ENCODE measurements at places on chromosomes 4 and X.

GRCh38 chr4:68287704-68288392 is 42.4 kb upstream of the TMPRSS11B start:
- DNase-seq: no peak

- no peak for DNase-seq
Measured at GRCh38 chr4:17029964-17030363, 131.5 kb upstream of the LDB2 start.

DNA sequence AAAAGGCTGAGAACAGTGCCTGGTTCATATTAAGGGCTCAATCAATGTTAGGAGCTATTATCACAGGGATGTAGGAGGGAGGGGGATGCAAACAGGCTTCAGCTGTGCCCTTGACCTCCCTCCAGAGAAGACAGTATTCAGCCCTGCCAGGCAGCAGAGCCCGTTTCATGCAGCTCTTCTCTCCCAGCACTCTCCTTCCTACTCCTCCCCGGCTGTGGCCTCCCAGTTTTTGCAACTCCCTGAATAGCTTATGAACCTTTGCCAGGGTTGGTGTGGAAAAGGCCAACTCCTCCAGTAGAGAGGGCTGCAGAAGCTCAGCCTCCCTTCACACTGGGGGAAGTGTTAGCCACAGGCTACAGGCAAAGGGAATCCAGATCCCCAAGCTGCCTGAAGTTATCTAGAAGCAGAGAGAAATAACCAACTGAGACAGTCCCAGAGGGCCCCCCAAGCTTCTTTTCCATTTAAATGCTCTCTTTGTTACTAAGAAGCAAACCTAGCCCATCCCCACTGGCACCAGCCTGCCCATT is 31.7 kb upstream of the APLN start:
- no peak for DNase-seq

DNA sequence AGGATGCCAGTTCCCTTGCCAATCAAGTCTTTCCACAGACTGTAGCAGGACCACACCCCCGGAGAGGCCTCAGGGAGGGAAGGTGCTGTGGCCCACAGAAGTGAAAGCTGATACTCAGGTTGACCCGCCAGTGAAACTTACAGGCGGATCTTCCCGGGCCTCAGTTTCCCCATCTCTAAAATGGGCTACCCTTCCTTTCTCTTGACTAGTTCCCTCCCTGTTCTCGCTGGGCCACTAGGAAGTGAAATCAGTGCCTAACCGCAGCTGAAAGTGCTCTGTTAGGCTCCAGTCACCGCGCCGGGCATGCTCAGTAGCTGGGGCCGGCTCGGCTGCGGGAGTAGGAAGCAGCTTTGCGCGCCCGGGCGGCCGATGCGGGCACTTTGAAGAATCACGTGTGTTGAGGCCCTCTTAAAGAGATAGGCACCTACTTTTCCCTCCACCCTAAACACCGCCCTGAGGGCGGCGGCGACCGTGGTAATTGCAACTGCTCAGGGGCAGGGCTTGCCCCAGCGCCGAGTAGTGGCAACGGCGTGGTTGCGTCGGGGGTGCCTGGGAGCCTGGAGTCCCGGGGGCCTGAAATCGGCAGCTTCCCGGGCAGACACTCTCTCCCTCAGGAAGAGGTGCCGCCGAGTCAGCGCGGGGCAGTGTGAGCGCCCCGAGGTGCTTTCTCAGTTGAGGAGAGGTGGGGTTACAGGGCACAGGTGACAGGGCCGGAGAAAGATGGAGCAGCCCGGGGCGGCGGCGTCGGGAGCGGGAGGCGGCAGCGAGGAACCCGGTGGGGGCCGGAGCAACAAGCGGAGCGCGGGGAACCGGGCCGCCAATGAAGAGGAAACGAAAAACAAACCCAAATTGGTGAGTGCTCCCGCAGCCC is at the start of gene DIAPH2:
TSS of gene DIAPH2 (plus strand) at position 504 of the 871 bp plus-strand sequence.
- peak; percentile 60 for DNase-seq

DNA sequence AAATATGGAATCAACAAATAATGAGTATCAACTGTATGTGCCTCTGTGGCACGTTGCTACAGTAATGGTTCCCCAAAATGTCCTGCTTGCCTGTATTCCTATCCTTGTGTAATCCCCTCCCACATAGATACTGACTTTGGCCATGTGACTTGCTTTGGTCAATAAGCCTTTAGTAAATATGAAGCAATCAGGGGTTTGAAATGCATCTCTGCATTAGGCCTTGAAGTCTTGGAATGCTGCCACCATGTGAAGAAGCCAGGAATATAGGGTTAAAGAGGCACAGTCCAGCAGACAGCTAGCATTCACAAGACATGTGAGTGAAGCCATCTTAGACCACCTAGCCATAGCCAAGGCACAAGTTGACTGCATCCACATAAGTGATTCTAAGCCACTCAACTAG is 190.9 kb downstream of the GABRB1 start:
- DNase-seq: no peak

GRCh38 chr4:40214038-40214437 is 17.2 kb downstream of the RHOH start:
- no peak for DNase-seq

DNA sequence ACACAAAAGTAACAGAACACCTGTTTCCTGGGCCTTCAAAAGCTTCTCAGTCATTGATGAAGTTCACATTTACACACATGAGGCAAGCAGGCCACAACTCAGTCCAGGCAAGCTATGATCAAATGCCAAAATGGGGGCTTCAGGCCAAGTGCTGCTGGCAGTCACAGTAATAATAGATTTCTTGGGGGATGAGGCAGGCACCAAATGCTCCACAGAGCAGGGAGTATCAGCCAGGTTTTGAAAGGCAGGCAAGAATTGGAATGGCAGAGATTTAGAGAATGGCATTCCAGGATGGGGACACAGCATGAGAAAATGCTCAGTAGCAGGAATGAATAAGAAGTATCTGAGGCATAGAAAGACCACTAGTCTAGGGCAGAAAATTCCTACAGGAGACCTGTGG is 52.8 kb downstream of the GRIA3 start:
- no peak for DNase-seq

GRCh38 chr4:175459571-175459970 is 352.5 kb downstream of the GPM6A start:
- DNase-seq: no peak

GRCh38 chr4:176794151-176794550 is 1.4 kb upstream of the VEGFC start:
- no peak for DNase-seq

GRCh38 chr4:156237231-156237630 is 283.6 kb upstream of the CTSO start:
- DNase-seq: no peak

DNA sequence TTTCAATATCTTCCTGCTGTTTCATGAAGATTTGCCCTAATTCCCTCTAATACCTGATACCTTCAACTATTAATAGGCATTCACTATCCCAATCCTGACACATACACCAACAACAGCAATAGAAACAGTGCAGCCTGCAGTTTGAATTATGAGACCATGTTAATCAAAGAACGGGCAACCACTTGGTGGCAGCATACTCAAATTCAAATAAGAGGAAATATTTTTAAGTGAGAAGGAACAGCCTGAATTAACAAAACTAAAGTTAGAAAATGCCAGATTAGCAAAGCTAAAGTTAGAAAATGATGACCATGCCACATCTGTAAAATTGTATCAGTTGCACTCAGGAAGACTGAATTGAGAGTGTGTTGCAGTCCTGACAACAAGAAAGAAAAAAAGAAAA is 204.9 kb downstream of the SMARCA1 start:
- peak; percentile 1 for DNase-seq

Measured in GM13976 (cell line).